ENCODE measurements at places on chromosomes 7 and 10.
A peak's percentile ranks its signal among the peaks of the same experiment; 100 is the strongest.

- DNase-seq = no peak
- no peaks in the 10 kb centered on the region for H3K27me3 ChIP-seq
- no peak overlapping the region for H3K4me3 ChIP-seq
- no peaks in the 10 kb centered on the region for H3K4me1 ChIP-seq
- no peak overlapping the region for H3K27ac ChIP-seq
These were observed 60.7 kb downstream of the CD36 start for GRCh38 chr7:80699045-80699638.

DNA sequence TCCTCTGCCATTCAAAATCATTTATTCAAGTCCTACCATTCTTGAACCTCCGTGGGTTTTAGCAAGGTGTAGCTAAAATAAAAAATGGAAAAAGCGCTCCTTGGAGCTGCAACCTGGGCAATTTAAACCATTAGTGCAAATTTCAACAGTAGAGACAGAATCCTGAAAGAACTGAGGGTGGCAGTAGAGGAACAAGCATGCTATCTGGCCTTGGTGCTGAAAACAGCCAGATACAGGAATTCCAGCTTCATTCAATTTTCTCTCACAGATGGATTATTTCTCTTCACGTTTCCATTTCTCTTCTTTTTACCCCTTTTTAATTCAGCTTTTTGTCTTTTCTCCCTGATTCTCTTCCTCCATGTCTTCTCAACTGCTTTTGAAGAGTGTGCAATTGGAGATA is 77.7 kb downstream of the OTUD1 start:
- H3K27me3 ChIP-seq = no peaks in the 10 kb centered on the region
- no peak overlapping the region for H3K27ac ChIP-seq
- no peaks in the 10 kb centered on the region for H3K36me3 ChIP-seq
- H3K4me3 ChIP-seq = no peak overlapping the region
- H3K4me1 ChIP-seq = no peaks in the 10 kb centered on the region

DNA sequence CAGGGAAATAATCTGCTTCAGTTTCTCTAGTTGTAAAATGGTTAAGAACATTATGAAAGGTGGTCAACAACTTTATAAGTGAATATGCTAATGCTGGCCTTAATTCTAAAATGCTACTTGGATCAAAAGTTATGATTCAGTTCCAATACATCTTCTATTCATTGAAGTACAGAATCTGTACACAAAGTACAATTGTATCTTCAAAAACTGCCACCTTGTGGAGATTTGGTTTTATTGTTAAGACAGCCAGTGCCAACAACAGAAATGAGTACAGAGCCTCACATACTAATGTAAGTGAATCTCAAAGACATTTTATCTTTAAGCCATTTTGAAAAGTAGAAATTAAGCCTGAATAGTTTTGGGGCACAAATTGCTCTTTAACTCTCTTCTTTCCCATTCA is 194.0 kb downstream of the CFTR start:
- no peaks in the 10 kb centered on the region for H3K36me3 ChIP-seq
- peaks cover 5% of the 10 kb centered on the region for H3K4me1 ChIP-seq
- no peaks in the 10 kb centered on the region for H3K27me3 ChIP-seq

- no peaks in the 10 kb centered on the region for H3K36me3 ChIP-seq
- peaks cover 13% of the 10 kb centered on the region for H3K4me1 ChIP-seq
These were observed 98.5 kb upstream of the INSIG1 start for GRCh38 chr7:155198901-155199845.

DNA sequence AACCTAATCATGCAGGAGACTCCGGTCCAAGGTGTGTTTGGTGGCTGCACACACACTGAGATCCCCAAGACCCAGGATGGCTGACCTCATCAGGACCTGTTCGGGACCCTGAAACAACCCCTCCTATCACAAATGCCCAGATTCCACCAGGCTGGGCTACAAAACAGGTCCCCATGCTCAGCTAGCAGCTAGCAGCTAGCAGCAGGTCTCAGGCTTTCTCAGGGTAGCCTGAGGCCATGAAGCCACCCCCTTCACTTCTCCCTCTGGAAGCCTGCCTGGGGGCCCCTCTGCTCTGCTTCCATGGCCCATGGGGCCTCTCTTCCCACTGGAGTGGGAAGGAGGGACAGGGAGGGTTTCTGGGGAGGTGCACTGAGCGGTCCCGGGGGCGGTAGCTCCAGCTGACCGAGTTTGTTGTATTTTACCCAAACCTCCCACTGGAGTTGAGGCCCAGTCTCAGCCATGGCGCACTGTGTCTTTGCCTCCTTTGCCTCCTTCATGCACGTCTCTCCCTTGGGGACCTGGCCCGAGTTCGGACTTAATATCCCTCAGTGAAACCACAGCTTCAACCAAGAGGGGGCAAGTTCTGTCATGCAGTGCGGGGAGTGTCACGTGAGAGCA is 95.1 kb upstream of the GPR26 start:
- no peak overlapping the region for H3K27ac ChIP-seq
- H3K4me1 ChIP-seq = no peaks in the 10 kb centered on the region
- no peak overlapping the region for H3K4me3 ChIP-seq
- DNase-seq = no peak
- no peaks in the 10 kb centered on the region for H3K27me3 ChIP-seq
- no peaks in the 10 kb centered on the region for H3K36me3 ChIP-seq

GRCh38 chr10:120392671-120393079 is 64.4 kb upstream of the PLPP4 start:
- no peak overlapping the region for H3K4me3 ChIP-seq
- H3K27ac ChIP-seq = no peak overlapping the region
- DNase-seq = no peak
- no peaks in the 10 kb centered on the region for H3K4me1 ChIP-seq
- H3K36me3 ChIP-seq = no peaks in the 10 kb centered on the region

GRCh38 chr7:65307651-65308299 is 65.9 kb upstream of the ZNF92 start:
- DNase-seq = peak; percentile 66
- no peak overlapping the region for H3K4me3 ChIP-seq
- no peaks in the 10 kb centered on the region for H3K36me3 ChIP-seq
- H3K27me3 ChIP-seq = no peaks in the 10 kb centered on the region
- H3K4me1 ChIP-seq = no peaks in the 10 kb centered on the region
- H3K27ac ChIP-seq = no peak overlapping the region

Measured in trophoblast cell (in vitro differentiated cells and primary cell).